ENCODE measurements at places on chromosomes 3 and 15.
A peak's percentile ranks its signal among the peaks of the same experiment; 100 is the strongest.

DNA sequence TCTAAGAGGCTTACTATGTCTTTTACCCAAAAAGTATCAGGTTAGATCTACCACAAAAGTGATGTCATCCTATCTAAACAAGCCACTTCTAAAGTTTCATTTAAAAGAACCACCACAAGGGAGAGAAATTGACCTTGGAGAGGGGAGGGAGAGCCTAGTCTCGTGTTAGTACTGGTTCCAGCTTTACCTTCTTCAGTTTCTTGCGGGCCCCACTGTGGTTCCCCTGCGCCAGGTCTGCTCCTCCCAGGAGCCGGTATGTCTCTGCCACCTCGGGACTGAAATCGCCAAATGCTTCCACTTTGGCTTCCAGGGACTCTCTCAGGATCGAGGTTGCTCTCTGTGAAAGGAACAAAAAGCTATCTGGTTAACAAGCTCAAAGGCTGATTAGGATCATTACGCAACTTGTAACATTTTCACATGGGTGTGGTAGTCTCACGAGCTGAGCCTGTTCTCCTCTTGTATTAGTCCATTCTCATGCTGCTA, 51.1 kb downstream of the SYNM start:
- peak; percentile 64 for DNase-seq

DNA sequence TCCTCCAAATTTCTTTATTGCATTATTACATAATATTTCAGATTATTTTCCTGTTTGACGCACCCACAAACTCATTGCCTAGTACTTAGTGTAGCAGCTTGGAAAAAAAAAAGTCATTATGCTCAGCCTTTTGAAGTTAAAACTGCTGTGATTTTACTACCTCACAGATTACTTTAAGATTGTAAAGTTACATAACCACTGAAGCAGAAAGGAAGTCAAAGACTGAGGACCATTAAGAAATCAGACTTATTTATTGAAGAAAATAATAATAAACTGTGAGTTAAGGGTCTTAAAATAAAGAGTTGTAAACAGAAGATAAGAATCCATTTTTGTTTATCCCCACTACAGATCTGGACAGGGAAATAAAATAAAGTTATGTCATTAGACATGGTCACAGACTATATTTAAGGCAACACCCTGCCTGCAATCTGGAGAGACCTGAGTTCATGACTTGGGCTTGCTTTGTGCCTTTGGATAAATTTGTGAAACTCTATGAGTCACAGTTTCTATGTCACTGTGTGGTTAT, 212.1 kb upstream of the ROBO2 start:
- no peak for DNase-seq

DNA sequence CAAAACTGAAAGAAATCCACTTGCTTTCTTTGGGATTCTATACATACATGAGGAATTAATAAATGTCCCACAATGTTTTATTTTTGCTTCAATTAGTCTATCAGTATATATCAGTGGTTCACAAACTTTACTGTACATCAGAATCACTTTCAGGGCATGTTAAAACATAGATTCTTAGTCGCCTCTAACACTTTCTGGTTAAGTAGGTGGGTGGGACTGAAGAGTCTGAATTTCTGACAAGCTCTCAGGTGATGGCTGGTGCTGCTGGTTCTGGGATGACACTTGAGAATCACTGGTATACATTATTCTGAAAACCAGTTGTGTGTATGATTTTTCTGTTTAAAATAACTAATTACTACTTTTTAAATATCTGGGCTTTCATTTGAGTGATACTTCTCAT, 393.3 kb downstream of the TBC1D5 start:
- DNase-seq, result no peak

DNA sequence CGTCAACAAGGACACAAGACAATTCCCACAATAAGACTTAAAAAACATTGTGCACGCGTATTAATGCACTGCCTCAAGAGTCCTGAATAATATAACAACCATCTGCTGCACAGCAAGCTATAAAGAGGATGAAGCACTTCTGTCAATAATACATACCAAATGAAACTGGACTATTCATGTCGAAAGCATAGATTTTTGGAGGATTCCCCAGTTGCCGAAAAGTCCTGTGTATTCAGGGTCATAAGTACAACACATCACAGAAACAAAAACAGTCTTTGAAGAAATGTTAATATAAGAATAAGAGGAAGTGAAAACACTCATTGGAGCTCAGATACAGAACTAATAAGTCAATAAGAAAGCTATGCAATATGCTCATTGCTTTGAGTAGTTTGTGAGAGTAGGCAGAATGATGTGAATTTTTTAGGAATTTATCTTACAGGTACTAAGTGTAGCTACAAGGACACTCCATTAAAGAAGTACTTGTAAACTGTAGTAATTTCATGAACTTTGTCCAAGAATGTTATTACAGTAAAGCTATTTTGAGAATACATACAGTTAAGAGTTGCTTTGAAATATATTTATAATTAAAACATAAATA, 31.6 kb downstream of the CBLB start:
- no peak for DNase-seq

DNA sequence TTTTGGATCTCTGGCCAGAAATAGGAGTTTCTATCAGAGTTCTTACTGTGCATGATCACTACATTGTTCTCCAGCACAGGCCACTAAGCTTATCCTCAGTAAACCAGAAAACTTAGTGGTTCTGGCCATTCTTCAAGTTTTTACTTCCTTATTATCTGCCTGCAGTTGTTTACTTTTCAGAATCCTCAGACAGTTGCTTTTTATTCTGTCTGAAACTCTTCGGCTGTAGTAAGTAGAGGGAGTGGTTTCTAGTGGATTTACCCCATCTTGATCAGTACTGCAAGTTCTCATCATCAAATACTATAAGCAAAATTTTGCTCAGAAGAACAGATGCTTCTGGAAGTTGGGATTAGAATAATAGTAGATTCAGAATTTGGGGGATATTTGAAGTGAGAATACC, 193.0 kb upstream of the RARB start:
- no peak for DNase-seq

- peak; percentile 68 for DNase-seq
Observed at GRCh38 chr3:42014458-42014920, 52.6 kb upstream of the ULK4 start.

DNA sequence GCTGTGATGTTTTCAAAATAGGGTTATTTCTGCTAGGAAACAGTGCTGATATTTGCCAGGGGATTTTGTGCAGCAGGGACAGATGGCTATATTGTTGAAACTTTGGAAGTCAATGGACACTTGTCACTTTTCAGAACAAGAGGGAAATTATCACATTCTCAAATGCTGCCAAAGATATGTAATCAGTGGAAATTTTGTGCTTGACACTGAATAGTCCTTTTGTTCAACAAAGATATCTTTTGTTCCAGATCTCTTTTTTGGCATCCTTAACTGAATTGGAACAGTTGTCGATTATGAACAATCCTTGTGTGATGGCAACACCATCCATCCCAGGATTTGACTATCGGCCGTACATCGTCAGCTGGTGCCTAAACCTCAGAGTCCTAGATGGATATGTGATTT, 7.8 kb downstream of the CEP97 start:
- DNase-seq, result no peak

GRCh38 chr3:38235466-38235865, 30.1 kb upstream of the SLC22A13 start:
- DNase-seq, result no peak

DNA sequence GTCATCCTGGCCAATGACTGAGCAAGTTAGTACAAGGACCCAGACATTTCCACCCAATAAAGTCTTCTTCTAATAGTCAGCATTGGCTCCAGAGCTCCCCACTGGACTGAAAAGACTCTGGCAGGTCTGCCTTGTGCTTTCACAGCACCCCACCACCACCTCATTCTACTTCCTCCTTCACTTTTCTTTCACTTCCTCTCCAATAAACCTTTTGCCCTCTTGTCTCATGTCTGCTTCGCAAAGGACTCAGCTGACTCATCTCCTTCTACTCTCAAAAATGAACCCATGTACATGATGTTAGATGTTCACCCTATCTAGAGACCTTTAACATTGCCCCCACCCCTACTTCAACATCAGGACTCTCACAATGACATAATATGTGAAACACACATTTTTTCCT, 181.0 kb upstream of the PPP2R3A start:
- no peak for DNase-seq
